ENCODE measurements at places on chromosomes 5 and 9. TPM values are rescaled to one million over a fixed set of nuclear protein-coding genes. Genes with fewer than 3 reads are reported as not detected.

Gene PRUNE2
- 88.1 TPM for total RNA-seq

GRCh38 chr5:77995793-77996409, 219.8 kb upstream of the TBCA start:
- DNase-seq: peak; percentile 34

Gene DNAH5
- total RNA-seq: 0.75 TPM

DNA sequence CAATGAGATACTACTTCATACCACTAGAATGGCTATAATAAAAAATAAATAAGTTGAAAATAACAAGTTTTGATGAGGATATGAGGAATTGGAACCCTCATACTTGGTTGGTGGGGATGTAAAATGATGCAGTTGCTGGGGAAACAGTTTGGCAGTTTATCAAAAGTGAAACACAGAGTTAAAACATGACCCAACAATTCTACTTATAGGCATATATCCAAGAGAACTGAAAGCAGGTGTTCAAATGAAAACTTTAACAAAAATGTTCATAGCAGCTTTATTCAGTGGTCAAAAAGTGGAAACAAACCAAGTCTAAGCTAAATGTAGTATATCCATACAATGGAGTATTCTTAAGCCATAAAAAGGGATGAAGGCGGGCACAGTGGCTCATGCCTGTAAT, 13.1 kb upstream of the LHFPL2 start:
- DNase-seq: no peak

GRCh38 chr5:31062902-31063580, 130.4 kb upstream of the CDH6 start:
- DNase-seq: no peak

- DNase-seq: no peak
These were observed 1550.9 kb upstream of the CDH6 start for GRCh38 chr5:29642601-29643000.

Gene PCDHB12
- 3.6 TPM for total RNA-seq

GRCh38 chr5:77683171-77683732, 44.7 kb upstream of the OTP start:
- DNase-seq: peak; percentile 14

DNA sequence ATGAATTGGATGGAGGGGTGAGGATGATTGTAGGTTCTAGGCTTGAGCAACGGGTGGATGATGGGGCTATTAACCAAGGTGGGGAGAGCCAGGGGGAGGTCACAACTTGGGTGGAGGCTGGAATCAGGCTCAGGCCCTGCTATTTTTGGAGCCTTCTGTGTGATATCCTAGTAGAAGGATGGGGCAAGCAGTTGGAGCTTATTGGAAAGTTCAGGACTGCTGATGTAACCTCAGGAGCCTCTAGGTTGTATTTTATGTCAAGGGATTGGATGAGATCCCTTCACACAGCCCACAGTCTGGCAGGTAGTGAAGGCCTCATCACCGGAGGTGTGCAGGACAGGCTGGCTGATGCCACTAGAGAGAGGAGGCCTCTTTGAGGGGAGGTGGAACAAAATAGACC, 11.2 kb upstream of the RPS14 start:
- no peak for DNase-seq

Gene GKAP1
- 0.06 TPM for total RNA-seq

GRCh38 chr5:88734191-88734640, 148.8 kb downstream of the MEF2C start:
- no peak for DNase-seq

- DNase-seq: no peak
These were observed 69.8 kb downstream of the SLC46A2 start for GRCh38 chr9:112820881-112821280.

DNA sequence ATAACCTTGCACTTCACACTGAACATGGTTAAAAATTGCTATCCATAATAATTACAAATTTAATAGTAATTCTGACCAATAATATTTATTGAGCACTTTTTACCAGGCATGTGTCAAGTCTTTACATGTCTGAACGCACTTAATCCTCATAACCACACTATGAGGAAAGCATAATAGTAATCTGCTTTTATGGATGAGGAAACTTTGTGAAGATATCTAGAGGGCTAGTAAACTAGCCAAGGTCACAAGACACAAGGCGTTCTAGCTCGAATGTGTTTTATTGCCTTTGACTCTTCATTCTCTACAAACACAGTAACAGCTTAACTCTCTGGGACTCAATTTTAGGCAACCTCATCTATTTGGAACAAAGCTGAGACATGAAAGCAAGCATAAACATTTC, 205.1 kb downstream of the ARHGEF28 start:
- DNase-seq: no peak

DNA sequence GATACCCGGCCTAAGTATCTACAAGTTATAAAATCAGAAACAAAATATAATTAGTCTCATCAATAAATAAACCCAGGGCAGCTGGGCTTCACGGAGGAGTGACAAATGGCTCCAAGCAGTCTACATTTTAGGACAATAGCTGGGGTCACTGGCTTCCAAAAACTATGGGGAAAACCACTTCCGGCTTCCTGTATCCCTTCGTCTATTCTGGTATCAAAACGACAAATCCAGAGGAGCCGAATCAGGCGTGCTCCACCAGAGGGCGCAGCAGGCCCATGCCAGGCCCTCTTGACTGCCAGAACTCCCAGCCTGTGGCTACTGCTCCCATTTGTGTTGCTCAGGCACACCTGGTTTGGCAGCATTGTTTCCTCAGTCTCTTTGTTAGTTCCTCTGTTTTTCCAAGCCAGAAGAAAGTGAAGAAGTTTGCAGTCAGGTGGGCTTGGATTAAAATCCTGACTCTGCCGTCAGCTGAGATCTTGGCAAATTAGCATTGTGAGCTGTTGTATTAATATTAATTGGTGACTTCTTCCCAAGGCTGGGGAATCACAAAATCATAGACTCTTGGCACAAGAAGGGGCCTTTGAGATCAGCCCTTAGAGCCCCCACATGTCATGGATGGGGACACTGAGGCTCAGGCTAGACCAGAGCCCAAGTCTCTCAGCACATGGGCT, 11.6 kb upstream of the RAB14 start:
- DNase-seq: peak; percentile 82

Gene FAT2
- total RNA-seq: not detected

DNA sequence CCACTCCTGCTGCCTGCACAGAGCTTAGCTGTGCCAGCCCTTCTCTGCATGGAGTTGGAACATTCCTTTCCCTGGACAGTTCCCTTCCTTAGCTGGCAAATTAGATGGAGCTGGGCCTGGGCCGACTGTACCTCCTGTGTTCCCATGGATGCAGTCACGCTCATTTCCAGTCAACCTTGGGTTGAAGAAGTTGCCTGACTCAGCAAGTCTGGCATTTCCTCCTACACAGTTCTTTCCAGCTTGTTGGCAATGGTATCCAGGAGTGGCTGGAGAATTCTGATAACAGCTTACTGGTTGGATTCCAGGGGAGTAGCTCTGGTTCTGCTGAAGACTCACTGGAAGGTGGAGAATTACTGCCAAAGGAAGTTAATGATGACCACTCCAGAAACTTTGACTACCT, 9.2 kb upstream of the TAF1L start:
- DNase-seq: peak; percentile 31

GRCh38 chr5:18281947-18282581, 647.8 kb downstream of the TAF11L14 start:
- peak; percentile 39 for DNase-seq

Gene TAF11L5
- not detected for total RNA-seq

DNA sequence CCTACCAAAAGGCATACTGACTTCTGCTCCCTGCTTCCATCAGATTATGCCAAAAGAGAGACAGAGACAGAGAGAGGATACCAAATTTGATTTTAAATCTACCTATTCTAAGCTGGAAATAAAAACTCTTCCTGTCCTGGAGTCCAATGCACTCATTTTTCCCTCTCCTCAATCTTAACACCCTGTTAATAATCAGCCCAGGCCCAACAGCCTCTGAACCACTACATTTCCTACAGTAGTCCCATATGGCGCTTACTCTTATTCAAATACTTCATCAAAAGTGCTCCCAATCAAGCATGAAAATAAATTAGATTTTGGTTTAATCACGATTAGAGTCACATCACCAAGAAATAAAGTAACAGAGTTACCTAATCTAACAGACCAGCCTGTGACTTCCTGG, 152.3 kb downstream of the TSSK1B start:
- no peak for DNase-seq

Gene GRM6
- not detected for total RNA-seq

- peak; percentile 66 for DNase-seq
These were observed 12.5 kb downstream of the MAPKAP1 start for GRCh38 chr9:125694478-125694877.

GRCh38 chr9:111399772-111400563, 69.9 kb upstream of the OR2K2 start:
- DNase-seq: no peak

GRCh38 chr9:68847765-68848164, 142.7 kb downstream of the PIP5K1B start:
- no peak for DNase-seq

DNA sequence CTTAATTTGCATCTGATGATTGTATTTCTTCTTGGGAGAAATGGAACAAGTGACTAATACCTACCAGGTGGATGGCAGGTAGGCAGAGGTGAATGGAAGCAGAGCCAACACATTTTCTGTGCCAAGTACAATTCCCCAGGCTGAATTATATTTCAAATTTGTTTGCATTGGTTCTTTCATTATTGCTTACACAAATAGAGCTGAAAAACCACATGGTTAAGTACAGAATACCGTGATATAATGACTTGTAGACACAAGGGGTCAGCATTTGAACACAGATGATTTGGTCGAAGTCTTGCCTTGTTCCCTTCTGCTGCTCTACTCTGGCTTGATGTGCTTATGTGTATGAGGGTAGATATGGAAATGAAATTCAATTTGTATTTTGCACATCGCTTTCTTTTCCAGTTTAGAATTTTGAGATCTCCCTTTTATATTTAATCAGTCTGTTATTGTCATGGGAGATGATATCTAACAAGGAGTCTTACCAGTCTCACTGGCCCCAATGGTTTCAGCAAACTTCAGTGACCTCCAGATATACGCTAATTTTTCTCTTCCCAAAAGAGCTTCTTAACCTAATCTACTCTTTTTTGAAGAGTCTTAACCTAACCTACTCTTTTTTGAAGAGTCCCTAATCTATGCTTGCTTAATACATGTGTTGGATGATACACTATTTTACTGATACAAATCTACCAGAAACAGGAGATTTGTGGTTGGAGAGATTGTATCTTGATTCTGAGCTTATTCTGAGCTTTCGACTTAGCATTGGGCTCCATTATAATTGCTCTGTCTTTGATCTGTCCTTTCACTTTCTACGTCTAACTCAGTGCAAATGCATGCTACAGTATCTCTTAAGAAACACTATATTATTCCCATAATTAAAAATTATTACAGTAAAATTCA, 88.1 kb downstream of the PCSK1 start:
- DNase-seq: peak; percentile 74

GRCh38 chr5:138506370-138507306, 36.4 kb downstream of the ETF1 start:
- no peak for DNase-seq

GRCh38 chr5:11251247-11251646, 490.2 kb upstream of the DAP start:
- DNase-seq: peak; percentile 54

DNA sequence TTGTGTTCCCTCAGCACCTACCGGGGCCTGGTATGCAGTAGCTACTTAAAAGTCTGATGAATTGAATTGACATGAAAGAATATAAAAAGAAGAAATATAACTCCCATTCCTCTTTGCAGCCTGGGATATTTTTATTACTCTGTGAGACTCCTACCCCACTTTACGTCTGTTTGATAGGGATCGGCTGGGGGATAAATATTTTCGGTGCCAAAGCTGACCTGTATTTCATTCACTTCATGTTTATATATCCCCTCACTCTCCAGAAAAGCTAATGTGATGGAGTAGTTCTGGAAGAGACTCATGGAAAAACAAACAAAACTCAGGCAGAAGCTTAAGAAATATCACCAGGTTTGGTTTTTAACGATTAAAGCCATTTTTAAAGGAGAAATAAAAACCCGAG, 108.2 kb upstream of the TBC1D2 start:
- DNase-seq: no peak

DNA sequence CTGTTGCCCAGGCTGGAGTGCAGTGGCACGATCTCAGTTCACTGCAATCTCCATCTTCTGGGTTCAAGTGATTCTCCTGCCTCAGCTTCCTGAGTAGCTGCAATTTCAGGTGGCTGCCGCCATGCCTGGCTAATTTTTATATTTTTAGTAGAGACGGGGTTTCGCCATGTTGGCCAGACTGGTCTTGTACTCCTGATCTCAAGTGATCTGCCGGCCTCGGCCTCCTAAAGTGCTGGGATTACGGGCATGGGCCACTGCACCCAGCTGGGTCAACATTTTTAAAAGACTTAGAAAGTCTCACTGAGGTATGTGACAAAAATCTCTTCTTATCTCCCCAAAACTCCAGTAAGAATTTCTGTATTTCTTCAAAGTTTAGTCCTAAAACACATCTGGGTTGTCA, 211.6 kb downstream of the CTNND2 start:
- no peak for DNase-seq

Gene MAN1B1
- total RNA-seq: 78.4 TPM

Gene BAAT
- 0.06 TPM for total RNA-seq

Gene CORO2A
- total RNA-seq: 0.11 TPM

Gene GABRA6
- total RNA-seq: not detected

Gene TAF11L12
- total RNA-seq: not detected

GRCh38 chr5:136025900-136026299, 2.9 kb upstream of the TGFBI start:
- DNase-seq: no peak

Gene NEUROG1
- not detected for total RNA-seq

- no peak for DNase-seq
These were observed 1.2 kb downstream of the MTAP start for GRCh38 chr9:21803649-21804048.

DNA sequence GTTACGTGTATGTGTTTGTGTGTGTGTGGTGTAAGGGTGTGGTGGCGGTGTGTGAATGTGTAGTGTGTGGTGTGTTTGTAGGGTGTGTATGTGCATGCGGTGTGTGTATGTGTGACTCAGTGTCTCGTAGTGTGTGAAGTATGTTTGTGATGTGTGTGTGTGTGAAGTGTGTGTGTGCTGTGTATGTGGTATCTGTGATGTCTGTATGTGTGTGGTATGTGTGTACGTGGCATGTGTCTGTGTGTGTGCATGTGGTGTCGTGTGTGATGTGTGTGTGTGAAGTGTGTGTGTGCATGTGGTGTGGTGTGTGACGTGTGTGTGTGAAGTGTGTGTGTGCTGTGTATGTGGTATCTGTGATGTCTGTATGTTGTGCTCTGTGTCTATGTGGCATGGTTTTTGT, 339.4 kb downstream of the MTRR start:
- no peak for DNase-seq
